ENCODE measurements at places on chromosomes 3 and 15. TPM values are rescaled to one million over a fixed set of nuclear protein-coding genes. Genes with fewer than 3 reads are reported as not detected.

DNA sequence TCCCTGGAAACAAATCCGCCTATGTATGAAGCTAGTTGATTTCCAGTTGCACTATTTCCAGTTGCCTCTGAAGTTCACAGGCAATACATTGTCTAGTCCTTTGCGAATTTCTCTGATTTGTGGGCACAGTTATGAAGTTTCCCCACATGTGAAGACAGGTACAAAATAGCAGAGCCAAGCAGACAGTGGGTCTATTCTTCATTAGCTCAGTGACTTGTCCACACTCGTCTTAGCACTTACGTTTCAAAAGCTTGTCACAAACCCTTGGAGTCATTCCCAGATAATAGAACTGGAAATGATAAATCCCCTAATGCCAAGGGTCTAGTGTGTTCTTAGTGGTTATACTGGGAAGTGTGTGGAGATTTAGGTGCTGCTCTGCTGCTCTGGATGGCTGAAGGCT, 14.5 kb downstream of the SRPRB start:
- no peaks in the 10 kb centered on the region for H3K27me3 ChIP-seq
- H3K4me1 ChIP-seq, result peaks cover 10% of the 10 kb centered on the region
- H3K4me3 ChIP-seq, result no peak overlapping the region
- H3K36me3 ChIP-seq, result peaks cover 13% of the 10 kb centered on the region
- H3K27ac ChIP-seq, result no peak overlapping the region

- no peak overlapping the region for H3K4me3 ChIP-seq
- H3K36me3 ChIP-seq, result no peaks in the 10 kb centered on the region
- H3K4me1 ChIP-seq, result no peaks in the 10 kb centered on the region
- no peaks in the 10 kb centered on the region for H3K27me3 ChIP-seq
- no peak for DNase-seq
Measured at GRCh38 chr15:23095796-23096195, 40.8 kb downstream of the GOLGA6L1 start.

DNA sequence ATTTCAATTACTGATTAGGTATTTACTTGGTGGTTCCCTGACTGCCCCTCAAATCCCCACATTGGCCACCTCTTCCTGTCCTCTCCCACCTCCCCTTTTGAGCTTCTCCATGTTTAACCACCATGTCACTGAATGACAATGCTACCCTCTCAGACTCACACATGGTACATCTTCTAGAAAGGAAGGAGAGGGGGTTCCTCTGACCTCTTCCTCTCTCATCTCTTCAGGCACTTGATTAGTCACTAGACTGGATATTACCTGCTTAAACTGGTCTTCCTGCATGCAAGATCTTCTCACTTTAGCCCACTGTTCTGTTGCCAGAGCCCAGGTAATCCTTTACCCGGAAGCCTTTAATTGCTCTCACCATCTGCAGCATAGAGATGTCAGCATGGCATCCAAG, 64.9 kb downstream of the DIPK2A start:
- no peaks in the 10 kb centered on the region for H3K36me3 ChIP-seq
- no peaks in the 10 kb centered on the region for H3K4me1 ChIP-seq
- no peak overlapping the region for H3K4me3 ChIP-seq
- H3K27me3 ChIP-seq, result no peaks in the 10 kb centered on the region
- no peak for DNase-seq

DNA sequence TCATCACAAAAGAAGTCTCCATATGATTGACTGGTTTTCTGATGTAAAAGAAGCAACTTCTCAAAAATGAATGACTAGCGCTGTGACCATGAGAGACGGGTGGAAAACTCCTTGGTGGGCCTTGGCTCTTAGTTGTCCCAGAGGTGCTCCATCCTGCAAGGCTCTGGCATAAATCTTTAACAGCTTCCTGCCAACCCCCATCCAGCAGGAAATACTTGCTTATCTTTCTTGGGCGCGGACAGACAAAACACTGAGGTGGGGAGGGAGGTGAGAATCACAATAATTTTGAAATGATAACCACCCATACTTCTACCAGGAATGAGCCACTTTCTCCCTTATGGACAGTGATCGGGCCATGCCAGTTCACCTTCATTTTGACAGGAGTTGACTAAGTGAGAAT, 128.6 kb downstream of the STT3B start:
- H3K27me3 ChIP-seq, result no peaks in the 10 kb centered on the region

DNA sequence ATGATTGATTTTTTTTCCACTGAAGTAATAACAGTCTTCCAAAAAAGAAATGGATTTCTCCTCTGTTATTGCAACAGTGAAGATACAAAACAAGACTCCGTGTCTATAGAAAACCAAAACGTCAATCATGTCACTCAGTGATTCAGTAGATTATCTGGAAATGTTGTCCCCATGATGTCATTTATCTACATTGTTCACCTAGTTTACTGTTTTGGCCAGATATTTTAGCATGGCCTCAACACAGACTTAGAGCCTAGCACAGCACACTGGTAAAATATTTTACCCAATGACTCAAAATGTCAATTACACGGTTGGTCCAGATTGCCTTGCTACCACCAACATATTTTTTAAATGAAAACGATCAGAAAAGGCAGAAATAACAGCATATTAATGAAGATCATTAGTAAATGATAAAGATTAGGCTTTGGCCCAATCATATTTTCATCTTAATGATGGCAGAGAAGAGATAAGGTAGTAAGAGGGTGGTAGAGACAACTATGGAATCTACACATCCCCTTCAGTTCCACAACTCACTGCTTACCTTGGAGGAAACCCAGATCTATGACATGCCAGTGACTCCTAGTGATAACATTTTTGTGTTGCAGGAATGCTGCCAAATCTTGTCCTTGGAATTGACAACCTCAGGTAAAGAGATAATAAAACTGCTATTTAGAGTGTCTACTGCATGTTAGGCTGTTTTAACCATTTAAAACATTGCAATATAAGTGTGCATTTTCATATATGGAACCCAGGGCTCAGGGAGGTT, 347.7 kb upstream of the ARPP21 start:
- H3K27ac ChIP-seq, result no peak overlapping the region
- no peaks in the 10 kb centered on the region for H3K4me1 ChIP-seq
- DNase-seq, result no peak

DNA sequence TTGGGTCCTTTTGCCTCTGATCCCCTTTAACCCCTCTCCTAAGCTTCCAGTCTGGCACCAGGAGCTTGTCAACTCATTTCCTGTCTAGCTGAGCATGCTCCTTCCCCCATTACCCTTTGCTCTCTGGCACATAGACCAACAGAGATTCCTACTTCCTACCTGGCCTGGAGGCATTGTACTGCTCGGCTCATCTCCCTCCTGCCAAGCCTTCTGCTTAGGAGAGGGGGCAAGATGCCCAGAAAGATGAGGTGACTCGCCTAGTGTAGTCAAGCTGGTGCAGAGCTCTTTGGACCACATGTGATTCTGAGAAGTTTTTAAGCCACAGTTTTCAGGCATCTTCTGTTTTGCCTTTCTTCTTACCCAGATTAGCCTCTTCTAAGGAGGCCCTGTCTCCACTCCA, 95.4 kb downstream of the ZNF621 start:
- H3K4me1 ChIP-seq, result peaks cover 17% of the 10 kb centered on the region
- no peak overlapping the region for H3K4me3 ChIP-seq
- no peaks in the 10 kb centered on the region for H3K36me3 ChIP-seq
- H3K27me3 ChIP-seq, result no peaks in the 10 kb centered on the region
- no peak for DNase-seq

DNA sequence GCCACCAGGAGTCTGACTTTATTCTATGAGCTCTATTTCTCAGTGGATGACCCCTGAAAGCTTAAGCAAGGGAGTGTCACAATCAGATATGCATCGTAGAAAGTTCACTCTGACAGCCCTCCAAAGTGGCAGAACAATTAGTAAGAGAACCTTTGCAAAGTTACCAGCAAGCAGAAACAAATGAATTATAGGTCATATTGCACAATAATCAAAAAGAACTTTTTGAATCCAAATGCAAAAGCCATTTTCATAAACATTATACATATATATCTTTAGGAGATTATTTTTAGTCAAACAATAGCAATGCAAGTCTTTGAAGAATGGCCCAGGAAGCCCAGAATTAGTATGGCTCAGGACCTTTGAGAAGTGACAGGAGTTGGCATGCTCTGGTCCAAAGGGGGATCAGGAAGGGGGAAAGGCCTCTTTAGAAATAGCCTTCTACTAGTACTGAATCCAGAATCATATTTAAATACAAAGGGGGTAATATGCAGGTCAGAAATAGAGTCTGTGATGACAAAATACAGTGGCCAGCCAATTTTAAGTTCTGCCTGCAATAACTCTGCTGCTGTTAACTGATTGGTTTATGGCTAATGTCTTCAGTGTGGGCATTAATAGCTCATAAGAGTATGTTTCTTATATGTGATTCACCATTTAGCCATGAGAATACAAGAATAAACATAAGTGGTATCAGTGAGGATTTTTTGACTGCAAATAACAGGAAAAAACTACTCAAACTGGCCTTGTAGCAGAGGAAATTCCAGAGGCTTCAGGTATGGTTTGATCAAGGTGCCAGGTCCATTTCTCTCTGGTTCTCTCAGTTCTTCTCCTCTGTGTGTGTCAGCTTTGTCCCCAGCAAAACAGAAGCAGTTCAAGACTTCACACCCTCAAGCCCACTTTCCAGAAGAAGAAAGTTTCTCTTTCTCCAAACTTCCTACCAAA, 17.0 kb upstream of the ITGB5 start:
- no peak for DNase-seq
- H3K36me3 ChIP-seq, result no peaks in the 10 kb centered on the region
- no peak overlapping the region for H3K27ac ChIP-seq

- H3K4me1 ChIP-seq, result no peaks in the 10 kb centered on the region
- no peak overlapping the region for H3K27ac ChIP-seq
- DNase-seq, result no peak
- no peak overlapping the region for H3K4me3 ChIP-seq
- no peaks in the 10 kb centered on the region for H3K27me3 ChIP-seq
Measured at GRCh38 chr3:170309046-170309445, 48.5 kb upstream of the SKIL start.

- no peaks in the 10 kb centered on the region for H3K36me3 ChIP-seq
- no peaks in the 10 kb centered on the region for H3K27me3 ChIP-seq
- no peak overlapping the region for H3K27ac ChIP-seq
Measured at GRCh38 chr3:196454935-196455334, 22.7 kb upstream of the UBXN7 start.

DNA sequence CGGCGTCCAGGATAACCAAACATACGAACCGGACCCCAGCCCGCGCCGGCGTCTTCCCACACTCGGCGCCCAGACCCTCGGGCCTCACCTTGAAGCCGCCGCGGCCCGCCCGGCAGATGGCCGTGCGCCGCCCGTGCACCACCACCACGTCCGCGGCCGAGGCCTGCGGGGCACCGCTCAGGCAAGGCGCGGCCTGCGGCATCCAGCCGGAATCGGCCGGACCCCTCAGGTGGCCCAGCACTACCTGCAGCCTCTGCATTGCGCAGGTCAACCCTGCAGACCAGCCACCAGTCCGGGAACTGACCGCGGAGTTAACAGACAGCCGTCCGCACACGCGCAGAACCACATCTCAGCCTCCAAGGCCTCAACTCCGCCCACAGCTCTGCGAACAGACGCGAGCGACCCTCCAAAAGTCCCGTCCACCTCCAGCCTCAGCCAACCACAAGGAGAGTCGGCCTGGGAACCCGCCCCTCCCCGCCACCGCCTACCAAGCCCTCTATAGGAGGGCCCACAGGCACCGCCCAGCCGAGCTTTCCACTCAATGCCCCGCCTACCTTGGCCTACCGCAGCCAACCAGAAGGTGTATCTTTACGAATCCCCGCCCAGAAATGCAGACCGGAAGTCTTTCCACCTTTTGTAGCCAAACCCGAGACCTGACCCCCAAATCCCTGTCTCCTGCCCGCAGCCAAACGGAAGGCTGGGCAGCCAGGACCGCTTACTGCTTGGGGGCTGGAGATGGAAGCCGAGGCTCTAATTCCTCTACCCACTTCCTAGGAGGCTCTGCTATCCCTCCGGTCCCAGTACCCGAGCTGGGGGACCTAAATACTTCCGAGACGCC, at the start of gene ACAA1:
Gene ACAA1 (minus strand): TSS at position 351 of the 838 bp plus-strand sequence. CDS start 92 bp downstream, at position 259.
- peaks cover 11% of the 10 kb centered on the region for H3K4me1 ChIP-seq
- no peaks in the 10 kb centered on the region for H3K27me3 ChIP-seq
- H3K27ac ChIP-seq, result peak within 1 kb of the TSS; percentile 36
- H3K4me3 ChIP-seq, result peak within 1 kb of the TSS; percentile 73
- peak; percentile 96 for DNase-seq

- H3K36me3 ChIP-seq, result no peaks in the 10 kb centered on the region
- peaks cover 22% of the 10 kb centered on the region for H3K27me3 ChIP-seq
- no peak overlapping the region for H3K4me3 ChIP-seq
- H3K4me1 ChIP-seq, result peaks cover 3% of the 10 kb centered on the region
Measured at GRCh38 chr3:137035631-137036030, 77.8 kb downstream of the IL20RB start.

GRCh38 chr3:4551794-4552442, 58.8 kb downstream of the ITPR1 start:
- no peak overlapping the region for H3K27ac ChIP-seq
- no peaks in the 10 kb centered on the region for H3K4me1 ChIP-seq
- H3K27me3 ChIP-seq, result no peaks in the 10 kb centered on the region
- H3K4me3 ChIP-seq, result no peak overlapping the region

- H3K36me3 ChIP-seq, result no peaks in the 10 kb centered on the region
- no peaks in the 10 kb centered on the region for H3K27me3 ChIP-seq
- no peak overlapping the region for H3K4me3 ChIP-seq
- no peak overlapping the region for H3K27ac ChIP-seq
Measured at GRCh38 chr3:187747506-187747905, 2.2 kb upstream of the BCL6 start.

DNA sequence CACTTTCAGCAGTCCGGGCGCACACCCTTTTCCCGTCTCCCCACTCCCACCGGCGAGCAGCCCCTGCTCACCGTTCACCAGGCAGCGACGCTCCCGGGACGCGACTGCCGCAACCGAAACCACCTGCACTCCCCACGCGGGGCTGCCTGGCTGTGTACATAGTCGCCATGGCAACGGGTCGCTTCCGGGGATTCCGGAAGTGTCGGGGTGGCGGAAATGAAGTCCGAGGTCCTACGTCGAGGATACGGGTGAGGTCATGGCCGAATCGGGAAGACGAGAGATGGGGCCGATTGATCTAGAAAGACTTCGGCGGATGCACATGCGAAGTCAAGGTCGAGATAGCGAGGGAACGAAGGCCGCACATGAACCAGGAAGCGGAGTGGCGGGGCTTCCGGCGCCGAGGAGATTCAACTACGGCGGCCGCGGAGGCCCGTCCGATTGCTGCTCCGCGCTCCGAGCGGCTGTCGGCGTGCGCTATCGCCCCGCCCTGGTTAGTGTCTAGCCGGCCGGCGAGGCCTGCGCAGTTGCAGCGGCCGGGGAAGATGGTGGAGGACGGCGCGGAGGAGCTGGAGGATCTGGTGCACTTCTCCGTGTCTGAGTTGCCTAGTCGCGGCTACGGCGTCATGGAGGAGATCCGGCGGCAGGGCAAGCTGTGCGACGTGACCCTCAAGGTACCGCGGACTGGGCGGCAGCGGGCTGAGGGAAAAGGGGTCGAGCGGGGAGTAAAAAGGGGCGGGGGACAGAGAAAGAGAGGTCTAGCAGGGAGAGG, at the start of the genes KIF9 and KLHL18:
Gene KIF9 (minus strand): TSS at position 376 of the 769 bp plus-strand sequence. CDS start 5,425 bp downstream, outside the sequence.
Gene KLHL18 (plus strand): TSS at position 521 of the 769 bp plus-strand sequence. CDS start 22 bp downstream, at position 543.
- H3K36me3 ChIP-seq, result peaks cover 4% of the 10 kb centered on the region
- H3K4me1 ChIP-seq, result no peaks in the 10 kb centered on the region
- H3K27me3 ChIP-seq, result no peaks in the 10 kb centered on the region
- peak within 1 kb of the TSS; percentile 94 for H3K4me3 ChIP-seq
- DNase-seq, result peak; percentile 92

IL17RC gene
- 15.4 TPM for polyA plus RNA-seq

ZNF385D gene
- 5.8 TPM for polyA plus RNA-seq

LYZL4 gene
- polyA plus RNA-seq, result not detected

CHRM5 gene
- not detected for polyA plus RNA-seq

SOX2 gene
- polyA plus RNA-seq, result 170 TPM

AP3B2 gene
- polyA plus RNA-seq, result 21.8 TPM
